ENCODE measurements at places on chromosomes 13 and 19.

GRCh38 chr13:81133066-81133465 is 792.1 kb upstream of the SPRY2 start:
- no peak for DNase-seq

- DNase-seq: no peak
Observed at GRCh38 chr13:77779552-77780272, 82.2 kb downstream of the SLAIN1 start.

- DNase-seq: no peak
Observed at GRCh38 chr19:2554856-2555255, 78.9 kb downstream of the GADD45B start.

DNA sequence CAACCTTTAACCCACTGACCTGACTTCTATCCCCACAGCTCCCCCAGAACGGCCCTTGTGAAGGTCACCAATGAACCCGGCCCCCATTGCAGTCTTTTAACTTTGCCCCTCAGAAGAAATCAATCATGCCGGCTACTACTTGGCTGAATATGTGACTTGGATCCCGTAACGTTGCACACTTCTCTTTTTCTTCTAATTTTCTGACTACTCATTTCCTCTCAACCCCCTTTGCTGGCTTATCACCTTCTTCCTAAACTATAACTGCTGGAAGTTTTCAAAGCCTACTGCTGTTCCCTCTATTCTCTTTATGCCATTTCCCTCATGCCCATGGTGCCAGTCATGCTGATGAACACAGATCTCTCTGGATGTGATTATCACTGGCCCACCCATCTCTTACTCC is 367.6 kb downstream of the DNAJC15 start:
- no peak for DNase-seq

DNA sequence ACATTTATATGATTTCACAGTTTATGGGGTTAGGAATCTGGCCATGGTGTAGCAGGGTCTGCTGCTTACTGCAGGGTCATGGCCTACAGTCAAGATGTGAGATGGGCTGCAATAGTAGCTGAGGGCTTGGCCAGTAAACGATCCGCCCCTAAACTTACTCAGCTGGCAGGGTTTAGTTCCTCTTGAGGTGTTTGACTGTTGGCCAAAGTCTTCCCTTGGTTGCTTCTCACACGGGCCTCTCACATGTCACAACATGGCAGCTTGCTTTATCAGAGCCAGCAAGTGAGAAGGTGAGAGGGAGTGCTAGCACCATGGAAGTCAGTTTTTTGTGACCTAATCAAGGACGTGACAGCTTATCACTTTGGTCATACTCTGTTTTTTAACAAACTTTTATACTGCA is 77.1 kb downstream of the DNAJC3 start:
- DNase-seq: no peak

DNA sequence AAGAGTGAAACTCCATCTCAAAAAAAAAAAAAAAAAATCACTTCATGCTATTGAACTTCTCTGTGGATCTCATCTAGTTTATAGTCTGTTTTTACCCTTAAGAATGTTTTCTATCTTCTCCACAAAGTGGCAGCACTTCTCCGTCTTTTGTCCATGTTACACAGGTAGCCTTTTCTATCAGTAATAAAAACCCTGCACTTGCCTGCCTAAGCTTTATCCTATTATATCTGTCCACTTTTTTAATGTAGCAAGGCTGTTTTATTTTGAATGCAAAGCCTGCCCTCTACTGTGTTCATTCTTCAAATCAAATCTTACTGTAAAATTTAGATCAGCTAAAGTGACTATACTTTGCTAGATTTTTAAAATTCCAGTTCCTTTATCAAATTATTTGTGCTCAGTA is 124.0 kb downstream of the STOML3 start:
- DNase-seq: no peak

- no peak for DNase-seq
Observed at GRCh38 chr19:28542394-28543243, 670.3 kb downstream of the UQCRFS1 start.

DNA sequence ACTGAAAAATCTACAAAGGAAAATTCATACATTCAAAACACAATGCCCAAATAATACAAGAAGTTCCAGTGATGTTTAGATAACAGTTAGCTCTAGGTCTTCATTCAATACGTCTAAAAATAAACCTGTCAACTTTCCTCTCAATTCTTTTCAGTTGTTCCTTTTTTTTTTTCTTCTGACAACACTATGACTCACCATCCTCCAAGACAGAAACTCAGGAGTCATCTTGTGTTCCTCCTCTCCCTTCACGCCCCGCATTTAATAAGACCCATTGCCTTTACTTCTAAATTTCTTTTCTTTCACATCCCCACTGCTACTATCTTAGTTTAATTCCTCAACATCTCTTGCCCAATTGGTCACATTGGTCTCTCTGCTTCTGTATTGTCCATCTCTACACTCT is 759.9 kb downstream of the GPC5 start:
- no peak for DNase-seq

Data from stimulated activated CD8-positive, alpha-beta memory T cell treated with anti-CD3 and anti-CD28 coated beads, Interleukin-12 subunit alpha, Interleukin-12 subunit beta, amount 100 ng/mL, for 4 hours (primary cell).